Stimulated activated CD8-positive, alpha-beta memory T cell treated with anti-CD3 and anti-CD28 coated beads, Interleukin-4, amount 100 ng/mL, for 1 hour (primary cell): ENCODE measurements at places on chromosomes 4 and X.

- no peak for DNase-seq
These were observed 8.6 kb downstream of the GPM6B start for GRCh38 chrX:13808293-13808692.

- DNase-seq, result no peak
These were observed 96.5 kb downstream of the SLC2A9 start for GRCh38 chr4:9924750-9925149.

GRCh38 chr4:139845453-139846093, 180.0 kb downstream of the MGST2 start:
- no peak for DNase-seq

DNA sequence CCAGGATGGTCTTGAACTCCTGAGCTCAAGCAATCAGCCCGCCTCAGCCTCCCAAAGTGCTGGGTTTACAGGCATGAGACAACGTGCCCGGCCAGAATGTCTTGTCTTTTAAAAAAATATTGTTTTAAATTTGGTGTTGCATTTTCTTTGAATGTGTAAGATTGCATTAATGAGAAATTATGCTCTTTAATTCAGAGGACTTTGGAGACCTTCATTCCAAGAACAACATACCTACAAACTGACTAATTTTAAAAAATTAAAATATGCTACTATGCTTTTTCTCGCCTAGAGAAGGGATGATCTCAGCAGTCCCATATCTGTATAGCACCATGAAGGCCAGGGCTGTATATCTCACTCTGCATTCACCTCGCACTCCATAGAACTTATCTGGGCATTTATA, 204.3 kb upstream of the SLC7A11 start:
- no peak for DNase-seq
